ENCODE measurements at places on chromosomes 5 and 9. TPM values are rescaled to one million over a fixed set of nuclear protein-coding genes. Genes with fewer than 3 reads are reported as not detected.

- DNase-seq = no peak
These were observed 315.3 kb upstream of the CD180 start for GRCh38 chr5:67511911-67512310.

DNA sequence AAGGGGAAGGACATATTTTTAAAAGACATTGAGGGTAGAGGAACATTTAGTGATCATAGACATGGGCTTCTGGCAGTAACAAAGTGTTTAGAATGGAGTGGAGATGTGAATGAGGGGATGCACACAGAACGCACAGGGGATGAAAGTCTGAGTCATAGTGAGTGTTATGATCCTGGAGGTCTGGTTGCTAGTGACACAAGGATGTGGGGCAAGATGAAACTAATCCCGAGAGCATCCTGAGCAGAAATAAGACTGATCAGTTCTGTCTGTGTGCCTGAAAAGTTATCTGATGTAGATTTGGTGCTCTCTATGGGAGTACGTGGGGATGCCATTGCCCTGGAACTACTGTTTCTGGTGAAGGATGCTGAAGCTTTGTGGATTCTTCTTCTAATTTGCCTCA is 141.1 kb downstream of the CHSY3 start:
- no peak for DNase-seq

GRCh38 chr9:95029288-95029687 is 288.2 kb downstream of the FANCC start:
- no peak for DNase-seq

DNA sequence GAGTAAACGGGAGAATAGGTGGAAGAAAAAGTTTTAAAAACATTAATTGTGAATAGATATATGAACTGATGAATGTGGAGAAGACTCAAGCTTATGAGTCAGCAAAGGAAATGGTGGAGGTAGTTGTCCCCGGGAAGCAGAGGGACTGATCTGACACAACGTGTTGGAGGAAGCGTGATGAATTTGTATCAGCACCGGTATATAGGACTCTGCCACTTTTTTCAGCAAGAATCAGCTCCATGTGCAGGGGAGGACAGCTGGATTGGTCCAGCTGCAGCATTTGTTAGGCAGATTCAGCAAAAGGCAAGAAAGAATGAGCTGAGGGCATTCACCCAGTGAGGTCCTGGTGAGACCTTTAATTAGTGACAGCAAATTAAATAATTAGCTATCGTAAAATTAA is 276.0 kb downstream of the TENT4A start:
- DNase-seq = no peak

GRCh38 chr5:17022296-17022695 is 86.2 kb upstream of the MYO10 start:
- DNase-seq = no peak

DNA sequence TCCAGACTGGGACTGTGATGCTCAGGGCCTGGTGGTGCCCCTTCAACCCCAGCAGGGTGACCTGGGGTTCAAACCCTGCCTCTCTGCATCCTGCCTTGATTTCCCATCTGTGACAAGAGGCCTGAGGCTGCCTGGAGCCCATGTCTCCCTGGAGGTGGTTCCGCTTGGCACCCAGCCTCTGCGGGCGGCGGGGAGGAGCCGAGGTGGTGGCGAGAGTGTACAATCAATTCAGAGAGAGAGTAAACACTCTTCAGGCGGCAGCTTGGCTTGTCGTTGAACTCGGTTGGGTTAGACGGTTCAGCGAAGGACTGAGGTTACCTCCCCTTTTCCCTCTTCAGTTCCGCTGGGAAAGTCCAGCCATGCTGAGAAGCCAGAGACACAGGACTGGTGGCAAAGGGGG is 39.3 kb downstream of the NTNG2 start:
- peak; percentile 67 for DNase-seq

DNA sequence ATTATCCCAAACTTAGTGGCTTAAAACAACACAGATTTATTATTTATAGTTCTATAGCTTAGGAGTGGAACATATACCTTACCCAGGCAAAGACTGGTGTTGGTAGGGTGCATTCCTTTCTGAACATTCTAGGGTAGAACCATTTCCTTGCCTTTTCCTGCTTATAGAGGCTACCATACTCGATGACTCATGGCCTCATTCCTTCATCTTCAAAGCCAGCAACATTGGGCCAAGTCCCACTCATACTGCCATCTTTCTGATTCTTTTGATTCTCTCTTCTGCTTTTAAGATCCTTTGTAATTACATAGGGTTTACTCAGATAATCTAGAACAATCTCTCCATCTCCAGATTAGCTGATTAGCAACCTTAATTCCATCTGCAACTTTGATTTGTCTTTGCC is 452.7 kb upstream of the KLF4 start:
- DNase-seq = no peak

- no peak for DNase-seq
These were observed 1342.1 kb upstream of the C9orf72 start for GRCh38 chr9:28915202-28915930.

GRCh38 chr5:73304381-73304780 is 131.4 kb downstream of the TMEM174 start:
- no peak for DNase-seq

DNA sequence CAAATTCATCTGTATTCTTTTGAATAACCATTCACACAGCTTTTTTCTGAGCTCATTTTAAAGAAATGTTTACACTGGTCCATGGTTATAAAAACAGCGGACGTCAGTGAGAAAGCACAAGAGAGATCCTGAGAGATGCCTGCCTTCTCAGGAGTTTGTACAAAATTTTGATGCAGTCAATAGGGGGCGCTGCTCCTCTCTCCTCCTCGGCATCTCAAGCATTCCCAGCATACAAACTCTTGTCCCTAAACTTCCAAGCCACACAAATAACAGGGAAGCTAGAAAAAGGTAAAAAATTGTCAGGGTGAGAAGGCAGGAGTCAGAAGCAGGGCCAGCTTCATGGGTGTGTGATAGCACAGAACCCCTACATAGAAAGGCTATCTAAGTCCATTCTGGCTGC is 11.2 kb upstream of the CCDC152 start:
- no peak for DNase-seq

- no peak for DNase-seq
These were observed 87.3 kb upstream of the WWC1 start for GRCh38 chr5:168204165-168204564.

GRCh38 chr9:21988056-21988990 is 5.9 kb downstream of the CDKN2A start:
- DNase-seq = no peak

DNA sequence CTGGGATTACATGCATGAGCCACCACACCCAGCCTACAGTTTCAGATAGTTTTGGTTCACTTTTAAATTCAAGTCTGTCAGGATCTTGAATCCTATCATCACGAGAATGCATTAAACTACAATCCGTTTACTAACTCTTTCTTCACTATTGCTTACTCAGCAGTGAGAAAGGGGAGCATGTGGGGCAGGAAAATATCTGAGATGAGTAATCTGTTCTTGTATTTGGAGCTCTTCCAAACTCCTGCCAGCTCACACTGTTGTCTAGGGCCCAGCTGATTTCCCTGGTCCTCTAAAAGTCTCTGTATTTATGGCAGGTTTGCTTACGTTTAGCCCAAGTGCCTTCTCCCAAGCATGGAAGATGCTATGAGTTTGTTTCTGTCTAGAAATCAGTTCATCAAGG is 152.2 kb downstream of the FGF18 start:
- no peak for DNase-seq

- no peak for DNase-seq
These were observed 165.6 kb downstream of the YTHDC2 start for GRCh38 chr5:113678924-113679575.

- peak; percentile 54 for DNase-seq
These were observed 12.5 kb upstream of the ZSWIM6 start for GRCh38 chr5:61319388-61320146.

- no peak for DNase-seq
These were observed 199.9 kb downstream of the AGTPBP1 start for GRCh38 chr9:85541876-85542275.

DNA sequence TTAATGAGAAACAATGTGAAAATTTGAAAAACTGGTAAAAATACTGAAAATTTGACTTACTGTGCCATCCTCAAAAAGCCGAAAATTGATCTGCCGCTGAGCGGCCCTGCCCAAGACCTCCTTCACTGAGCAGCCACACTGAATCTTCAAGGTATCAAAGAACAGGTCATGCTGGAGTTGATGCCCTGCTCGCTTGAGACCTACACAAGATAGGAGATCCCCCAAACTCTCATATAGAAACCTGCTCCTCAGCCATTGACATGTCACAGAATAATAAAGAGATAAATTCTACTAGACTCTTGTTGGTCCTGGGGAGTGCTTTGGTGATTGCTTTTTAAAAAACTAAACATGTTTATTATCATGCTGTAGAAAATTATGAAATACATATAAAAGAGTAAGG is 52.7 kb downstream of the GLDC start:
- DNase-seq = no peak

DNA sequence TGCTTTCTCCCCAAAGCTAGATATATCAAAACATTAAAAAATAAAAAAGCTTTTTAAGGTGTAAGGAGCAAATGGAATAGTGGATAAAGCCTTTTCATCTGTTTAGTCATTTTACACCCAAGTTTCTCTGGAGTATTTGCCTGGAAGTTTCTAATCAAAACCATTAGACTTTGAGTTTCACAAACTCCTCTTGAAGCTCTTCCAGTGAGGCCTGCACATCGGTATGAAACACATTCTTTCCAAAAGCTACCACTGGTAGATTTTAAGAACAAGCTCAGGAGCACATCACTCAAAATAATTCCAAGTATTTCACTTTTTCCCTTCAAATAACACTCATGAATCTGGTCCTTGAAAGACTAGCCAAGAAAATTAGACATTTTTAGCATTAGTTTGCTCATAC is 5.7 kb downstream of the TRIM52 start:
- no peak for DNase-seq

GRCh38 chr5:64746446-64746845 is 22.0 kb downstream of the SREK1IP1 start:
- DNase-seq = no peak

DNA sequence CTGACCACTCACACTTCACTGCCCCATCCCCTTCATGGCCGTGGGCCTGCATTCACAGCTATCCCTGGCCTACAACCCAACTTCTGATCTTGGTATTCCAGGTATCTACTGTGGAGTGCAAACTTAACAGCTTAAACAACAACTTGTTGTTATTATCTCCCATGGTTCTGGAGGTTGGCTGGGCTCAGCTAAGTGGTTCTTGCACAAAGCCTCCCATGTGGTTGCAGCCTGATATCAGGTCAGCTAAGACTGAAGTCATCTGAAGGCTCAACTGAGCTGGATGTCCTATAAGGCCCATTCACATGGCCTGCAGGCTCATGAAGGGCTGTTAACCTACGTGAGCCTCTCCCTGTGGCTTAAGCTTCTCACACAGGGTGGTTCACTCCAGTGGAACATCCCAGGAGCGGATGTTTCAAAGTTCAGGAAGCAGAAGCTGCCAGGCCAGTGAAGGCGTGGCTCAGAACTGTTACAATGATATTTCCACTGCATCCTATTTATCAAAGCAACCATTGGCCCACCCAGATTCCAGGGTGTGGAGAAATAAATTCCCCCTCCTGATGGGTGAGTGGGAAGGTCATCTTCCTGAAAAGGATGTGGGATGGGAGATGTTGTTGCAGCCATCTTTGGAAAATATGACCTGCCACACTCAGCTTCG is 30.0 kb upstream of the TRIO start:
- DNase-seq = no peak

GRCh38 chr9:109775516-109775915 is 4.5 kb upstream of the PALM2AKAP2 start:
- DNase-seq = no peak

- DNase-seq = peak; percentile 62
These were observed 1.9 kb upstream of the MRPS2 start for GRCh38 chr9:135498381-135499126.

- no peak for DNase-seq
These were observed 166.1 kb downstream of the MARCHF11 start for GRCh38 chr5:16013334-16014065.

GRCh38 chr5:159657771-159658170 is 258.5 kb upstream of the ADRA1B start:
- no peak for DNase-seq

DNA sequence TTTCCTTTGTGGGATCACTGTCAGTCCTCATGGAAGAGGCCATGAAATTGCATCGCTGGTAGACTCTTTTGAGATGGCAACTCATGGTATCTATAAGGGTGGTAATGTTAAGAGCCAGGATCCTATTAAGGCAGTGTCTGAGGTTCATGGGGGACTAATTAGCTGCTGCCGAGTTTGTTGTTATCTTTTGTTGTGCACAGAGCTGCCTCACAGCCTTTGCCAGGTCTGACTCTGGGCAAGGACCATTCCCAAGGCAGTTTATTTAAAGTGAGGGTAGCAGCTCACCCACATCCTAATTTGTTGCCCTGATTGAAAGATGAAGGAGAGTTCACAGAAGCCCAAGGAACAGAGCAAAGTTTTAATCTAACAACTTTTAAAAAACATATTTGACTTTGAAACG is 7.9 kb downstream of the SMARCA2 start:
- DNase-seq = no peak

GRCh38 chr9:81607593-81608288 is 81.6 kb downstream of the TLE1 start:
- no peak for DNase-seq

DNA sequence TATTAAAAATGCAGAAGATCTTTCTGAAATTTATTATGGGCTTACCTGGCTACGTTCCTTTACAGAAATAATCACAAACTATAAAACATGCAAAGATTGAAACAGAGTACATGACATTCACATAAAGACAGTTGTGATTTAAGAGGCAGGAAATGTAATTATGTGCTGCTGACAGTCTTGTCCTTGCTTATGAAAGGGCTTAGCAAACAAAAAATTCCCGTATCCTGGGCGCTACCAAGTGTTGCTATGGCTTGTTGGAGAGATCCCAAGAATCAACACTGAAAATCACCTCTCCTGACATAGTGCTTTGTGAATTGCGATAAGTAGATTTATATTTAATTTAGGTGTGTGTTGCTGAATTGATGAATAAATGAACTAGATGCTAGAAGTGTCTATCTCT is 352.5 kb upstream of the C9orf72 start:
- no peak for DNase-seq

DNA sequence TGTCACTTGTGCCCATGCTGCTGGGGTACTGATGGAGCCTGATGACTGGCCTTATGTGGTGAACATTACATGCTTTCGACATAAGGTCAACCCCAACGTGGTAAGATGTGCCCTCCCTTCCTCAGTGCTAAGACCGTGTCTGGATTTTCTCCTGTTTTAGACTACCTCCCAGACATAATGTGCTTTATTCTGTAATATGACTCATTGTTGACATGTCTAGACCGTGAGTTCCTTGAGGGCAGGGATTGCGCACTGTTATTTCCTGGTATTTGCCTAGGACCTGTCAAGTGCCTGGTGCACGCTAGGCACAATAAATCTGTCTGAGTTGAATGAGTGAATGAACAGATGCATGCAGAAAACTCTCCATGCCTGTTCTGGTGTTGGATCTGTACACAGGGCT is 346.0 kb downstream of the KDM4C start:
- no peak for DNase-seq

Gene WASHC1
- 10.9 TPM for total RNA-seq

Gene IL33
- total RNA-seq = 2.2 TPM

Gene IRGM
- total RNA-seq = not detected

Gene SPATA31D4
- total RNA-seq = not detected

Gene GRXCR2
- total RNA-seq = 0.12 TPM

Gene CTSV
- 0.79 TPM for total RNA-seq

Gene PCDHB12
- 2.5 TPM for total RNA-seq

Gene OR13C2
- total RNA-seq = not detected

Gene PRUNE2
- total RNA-seq = 1.4 TPM

Gene LMX1B
- total RNA-seq = 0.24 TPM

Gene STK32A
- 3.5 TPM for total RNA-seq

Gene IL9
- total RNA-seq = not detected

Gene SPATA31A3
- total RNA-seq = not detected

Gene PCDHGA2
- total RNA-seq = 1.6 TPM

Gene LPCAT1
- 7.1 TPM for total RNA-seq

Gene BTNL9
- total RNA-seq = 5.9 TPM
